Thyroid gland (tissue), 4 donors: ENCODE measurements at places on chromosomes 2 and 18. TPM values are rescaled to one million over a fixed set of nuclear protein-coding genes. Genes with fewer than 3 reads are reported as not detected.

- no peaks in the 10 kb centered on the region for H3K27me3 ChIP-seq
- no peaks in the 10 kb centered on the region for H3K36me3 ChIP-seq
- H3K27ac ChIP-seq, result no peak overlapping the region
- no peak for DNase-seq
Measured at GRCh38 chr2:238378230-238379095, 48.3 kb upstream of the ASB1 start.

DNA sequence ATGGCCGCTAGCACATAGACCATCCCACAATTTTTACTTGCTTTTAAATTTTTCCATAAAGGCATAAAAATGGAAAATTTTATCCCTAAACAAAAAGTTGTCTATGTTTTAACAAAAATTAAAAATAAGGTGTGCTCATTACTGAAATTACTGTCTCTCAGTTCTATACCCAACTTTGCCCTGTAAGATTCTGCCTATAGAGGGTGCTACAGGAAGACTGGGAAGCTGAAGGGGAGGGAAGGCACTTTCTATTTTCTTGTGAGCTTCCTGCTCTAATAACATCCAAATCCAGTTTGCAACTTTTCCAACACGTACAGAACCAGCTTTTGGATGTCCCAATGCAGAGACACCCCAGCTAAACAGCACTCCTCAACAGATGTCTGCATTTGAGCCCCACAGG, 666.9 kb downstream of the PLCL1 start:
- no peak overlapping the region for H3K4me3 ChIP-seq
- no peak overlapping the region for H3K27ac ChIP-seq
- no peaks in the 10 kb centered on the region for H3K27me3 ChIP-seq
- DNase-seq, result no peak
- no peaks in the 10 kb centered on the region for H3K4me1 ChIP-seq

HAAO gene
- 4.2 TPM for total RNA-seq

- H3K27me3 ChIP-seq, result no peaks in the 10 kb centered on the region
- H3K4me1 ChIP-seq, result peaks cover 13% of the 10 kb centered on the region
- H3K27ac ChIP-seq, result no peak overlapping the region
- H3K36me3 ChIP-seq, result no peaks in the 10 kb centered on the region
- H3K4me3 ChIP-seq, result no peak overlapping the region
Measured at GRCh38 chr18:13548966-13549879, 177.1 kb downstream of the FAM210A start.

ITGB6 gene
- 11.1 TPM for total RNA-seq

DNA sequence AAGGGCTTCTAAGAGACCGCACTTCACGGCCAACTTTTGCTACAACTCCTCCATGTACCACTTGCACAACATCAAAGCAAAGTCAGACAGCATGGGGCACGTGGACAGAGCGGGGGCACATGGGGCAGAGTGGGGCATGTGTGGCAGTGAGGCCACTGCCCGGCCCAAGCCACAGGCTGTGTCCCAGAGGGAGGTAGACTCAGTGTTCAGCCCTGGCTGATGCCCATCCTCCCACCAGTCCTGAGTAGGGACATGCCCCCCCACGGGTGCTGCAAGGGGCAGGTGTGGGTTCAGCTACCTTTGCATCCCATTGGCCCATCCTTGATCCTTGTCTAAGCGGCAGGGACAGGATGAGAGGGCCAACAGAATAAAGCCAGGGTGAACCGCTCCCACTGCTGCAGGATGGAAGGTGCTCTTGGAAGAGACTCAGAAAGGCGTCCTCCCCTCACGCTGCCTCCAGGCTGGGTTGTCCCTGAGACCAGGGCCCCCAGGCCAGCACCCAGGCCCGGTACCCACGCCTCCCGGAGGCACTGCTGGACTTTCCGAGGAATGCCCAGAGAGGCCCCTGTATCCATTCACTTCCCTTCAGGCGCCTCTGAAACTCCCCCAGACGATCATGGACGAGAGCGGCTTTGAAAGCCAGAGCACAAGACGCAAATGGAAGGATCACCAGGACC, 218.2 kb downstream of the NDUFA10 start:
- no peak for DNase-seq
- H3K4me1 ChIP-seq, result no peaks in the 10 kb centered on the region
- H3K4me3 ChIP-seq, result no peak overlapping the region
- H3K27ac ChIP-seq, result no peak overlapping the region

- H3K4me1 ChIP-seq, result peaks cover 4% of the 10 kb centered on the region
- H3K27ac ChIP-seq, result no peak overlapping the region
- no peak overlapping the region for H3K4me3 ChIP-seq
- H3K36me3 ChIP-seq, result no peaks in the 10 kb centered on the region
- no peaks in the 10 kb centered on the region for H3K27me3 ChIP-seq
Measured at GRCh38 chr2:238972146-238972445, 124.2 kb downstream of the TWIST2 start.

GRCh38 chr18:7535436-7536205, 31.5 kb upstream of the PTPRM start:
- H3K4me1 ChIP-seq, result no peaks in the 10 kb centered on the region
- H3K27ac ChIP-seq, result no peak overlapping the region
- no peak for DNase-seq
- H3K36me3 ChIP-seq, result no peaks in the 10 kb centered on the region
